ENCODE measurements at places on chromosomes 3 and 15.

DNA sequence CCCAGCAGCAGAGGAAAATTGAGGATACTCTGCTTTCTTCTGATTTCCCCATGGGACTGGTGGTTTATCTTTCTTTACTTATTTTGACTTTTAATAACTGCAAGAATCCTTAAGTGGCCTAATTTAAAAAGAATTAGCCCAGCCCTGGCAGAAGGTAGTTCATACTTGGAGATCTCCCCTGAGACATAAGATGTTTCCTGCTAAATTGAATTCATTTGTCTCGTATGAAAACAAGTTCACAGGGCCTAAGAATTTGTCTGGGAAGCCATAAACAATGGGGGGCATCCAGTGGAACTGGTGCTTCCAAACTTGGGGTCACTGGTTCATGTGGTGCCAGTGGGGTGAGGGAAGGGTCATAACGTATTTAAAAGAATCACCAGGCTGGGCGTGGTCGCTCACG is 283.1 kb upstream of the RASGRP1 start:
- no peak for DNase-seq

GRCh38 chr3:192745150-192745549 is 17.8 kb upstream of the FGF12 start:
- no peak for DNase-seq

GRCh38 chr15:67955252-67955651 is 98.9 kb upstream of the PIAS1 start:
- peak; percentile 62 for DNase-seq

DNA sequence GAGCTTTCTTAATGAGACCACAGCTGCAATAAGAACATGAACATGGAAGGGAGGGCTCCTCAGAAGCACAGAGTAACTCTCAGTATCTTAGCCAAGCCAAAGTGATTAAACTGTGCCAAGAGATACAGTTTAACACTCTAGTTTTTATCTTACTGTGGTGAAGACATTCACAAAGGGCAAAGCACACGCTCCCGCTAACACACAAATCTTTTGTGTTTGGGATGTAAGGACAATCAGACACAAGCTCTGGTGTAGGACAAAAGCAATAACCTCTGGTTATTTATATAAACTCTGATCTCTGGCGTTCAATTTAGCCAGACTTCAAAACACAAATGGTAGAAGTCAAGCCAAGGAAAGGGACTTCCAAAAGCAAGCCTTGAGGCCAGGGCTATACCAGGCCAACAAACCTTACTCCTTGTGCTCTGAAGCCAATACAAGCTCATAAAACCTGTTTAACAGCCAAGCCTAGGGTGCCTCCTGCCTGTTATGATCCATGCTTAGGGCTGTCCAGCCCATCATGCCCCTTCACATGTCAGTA is 27.8 kb downstream of the DPH3 start:
- DNase-seq: no peak

- no peak for DNase-seq
Measured at GRCh38 chr3:45499529-45499928, 95.0 kb upstream of the LIMD1 start.

GRCh38 chr15:40549894-40550293 is 14.9 kb downstream of the CCDC32 start:
- DNase-seq: no peak

DNA sequence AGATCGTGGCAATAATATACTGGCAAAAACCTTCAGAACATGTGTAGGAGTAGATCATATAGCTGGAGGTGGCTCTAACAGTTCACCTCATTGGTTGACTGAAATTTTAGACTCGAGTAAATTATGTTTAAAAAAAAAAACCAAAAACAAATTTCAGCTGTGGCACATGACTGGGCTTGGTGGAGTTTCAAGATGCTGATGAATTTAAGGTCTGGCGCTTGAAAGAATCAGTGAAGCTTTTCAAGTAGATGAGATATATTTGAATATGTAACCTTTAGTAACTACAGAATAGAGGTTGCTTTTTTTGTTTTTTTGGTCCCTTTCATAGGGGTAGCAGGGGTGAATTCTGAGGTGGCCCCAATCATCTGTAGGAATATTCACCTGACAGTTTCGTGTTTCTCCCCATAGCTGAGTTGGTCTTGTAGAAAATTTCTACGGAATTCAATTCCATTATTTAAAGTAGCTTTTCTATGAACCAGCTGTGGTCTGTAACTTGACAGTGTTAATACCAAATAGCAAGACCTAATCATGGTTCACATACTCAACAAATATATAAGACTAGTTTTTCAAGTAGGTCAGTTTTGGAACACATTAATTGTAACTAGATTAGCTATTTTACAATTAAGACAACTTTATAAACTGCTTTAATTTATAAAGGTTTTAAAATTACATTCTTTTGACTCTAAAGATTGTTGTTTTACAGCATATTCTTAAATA is 65.6 kb downstream of the MAP4 start:
- DNase-seq: no peak

DNA sequence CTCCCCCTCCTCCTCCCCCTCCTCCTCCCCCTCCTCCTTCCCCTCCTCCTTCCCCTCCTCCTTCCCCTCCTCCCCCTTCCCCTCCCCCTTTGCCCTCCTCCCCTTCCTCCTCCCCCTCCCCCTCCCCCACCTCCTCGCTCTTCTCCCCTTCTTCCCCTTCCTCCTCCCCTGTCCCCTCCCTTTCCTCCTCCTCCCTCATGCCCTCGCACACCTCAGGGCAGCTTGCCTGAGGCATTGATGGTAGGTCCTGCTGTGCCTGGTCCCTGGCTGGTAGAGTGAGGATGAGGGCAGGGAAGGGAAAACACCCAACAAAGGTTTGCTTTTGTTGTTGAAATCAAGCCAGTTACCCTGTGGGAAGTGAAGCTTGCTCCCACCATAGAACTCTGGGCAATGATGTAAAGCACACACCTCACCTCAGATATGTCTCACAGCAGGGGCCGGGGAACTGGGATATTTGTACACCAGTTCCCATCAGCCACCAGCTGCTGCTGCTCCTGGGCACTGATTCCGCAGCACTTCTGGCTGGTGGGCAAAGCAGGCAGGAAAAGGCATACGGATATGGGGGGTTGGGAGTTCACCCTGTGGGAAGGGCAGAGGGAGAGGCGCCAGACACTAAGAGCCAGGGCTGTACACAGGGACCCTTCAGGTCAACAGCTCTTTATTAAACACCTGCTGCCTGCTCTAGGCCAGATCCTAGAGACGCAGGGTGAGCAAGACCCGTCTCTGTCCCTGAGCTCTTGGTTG is 13.8 kb downstream of the ISG20 start:
- DNase-seq: peak; percentile 21

DNA sequence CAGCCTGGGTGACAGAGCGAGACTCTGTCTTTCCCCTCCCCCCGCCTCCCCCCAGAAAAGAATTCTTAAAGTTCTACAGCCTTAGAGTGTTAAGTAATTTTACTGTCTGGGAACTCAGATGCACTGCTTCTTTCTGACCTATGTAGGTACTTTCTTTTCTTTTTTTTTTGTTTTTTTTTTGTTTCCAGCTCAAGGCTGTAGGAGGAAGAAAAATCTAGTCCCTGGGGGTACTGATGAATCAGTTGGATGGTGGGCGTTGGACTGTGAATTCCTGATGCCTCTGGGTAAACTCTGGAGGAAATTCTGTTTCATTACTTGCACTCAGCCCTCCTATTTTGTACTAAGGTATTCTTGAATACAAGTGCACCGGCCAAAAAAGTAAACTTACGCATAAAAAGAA is 10.8 kb downstream of the GHRL start:
- no peak for DNase-seq

GRCh38 chr3:55660642-55661041 is 173.5 kb upstream of the WNT5A start:
- DNase-seq: no peak

DNA sequence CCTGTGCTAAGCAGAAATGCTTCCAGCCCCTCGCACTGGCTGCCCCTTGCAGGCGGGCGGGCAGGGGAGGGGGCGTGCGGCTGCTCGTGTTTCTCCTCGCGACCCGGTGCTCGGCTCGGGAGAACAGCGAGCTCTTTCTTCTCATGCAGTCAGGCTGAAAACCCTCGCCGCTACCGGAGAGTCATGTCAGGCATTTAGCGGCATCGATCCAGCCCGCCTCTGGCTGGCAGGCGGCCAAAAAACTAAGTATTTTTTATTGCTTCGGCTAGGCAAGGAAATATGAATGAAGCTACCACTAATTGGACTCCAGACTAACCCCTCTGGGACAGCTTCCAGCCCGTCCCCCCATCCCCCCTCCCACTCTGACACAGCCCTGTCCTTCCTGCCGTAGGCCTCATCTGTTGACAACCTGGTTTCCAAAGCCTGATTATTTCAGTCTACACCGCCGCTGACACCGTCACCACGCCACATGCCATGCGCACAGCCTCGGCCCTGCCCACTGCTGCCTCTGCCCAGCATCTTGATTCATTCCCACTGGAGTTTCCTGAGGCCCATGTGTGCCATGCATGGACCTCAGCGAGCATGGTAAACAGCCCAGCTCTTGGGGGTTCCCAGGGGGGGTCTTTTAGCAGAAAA is 35.3 kb downstream of the TLE3 start:
- no peak for DNase-seq

- peak; percentile 80 for DNase-seq
Measured at GRCh38 chr15:31585240-31585639, 258.6 kb downstream of the KLF13 start.

DNA sequence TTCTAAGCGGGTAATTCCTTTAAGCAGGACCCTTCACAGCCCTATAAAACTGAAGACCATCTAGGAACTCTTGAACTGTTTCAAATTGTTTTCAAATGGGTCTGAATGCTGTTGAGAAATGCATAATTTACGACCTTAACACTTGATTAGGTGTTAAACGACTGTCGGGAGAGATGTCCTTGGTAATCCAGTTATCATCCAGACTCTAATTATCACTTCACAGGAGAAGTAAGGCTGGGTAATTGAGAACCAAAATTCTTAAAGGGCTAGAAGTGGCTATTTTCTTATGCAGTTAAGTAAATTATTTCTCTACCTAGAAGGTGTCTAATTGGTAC is 276.7 kb upstream of the TBC1D5 start:
- no peak for DNase-seq

GRCh38 chr3:39383881-39384664 is 903 bp downstream of the SLC25A38 start:
- DNase-seq: peak; percentile 98

GRCh38 chr3:134378384-134378783 is 4.1 kb upstream of the AMOTL2 start:
- DNase-seq: no peak

DNA sequence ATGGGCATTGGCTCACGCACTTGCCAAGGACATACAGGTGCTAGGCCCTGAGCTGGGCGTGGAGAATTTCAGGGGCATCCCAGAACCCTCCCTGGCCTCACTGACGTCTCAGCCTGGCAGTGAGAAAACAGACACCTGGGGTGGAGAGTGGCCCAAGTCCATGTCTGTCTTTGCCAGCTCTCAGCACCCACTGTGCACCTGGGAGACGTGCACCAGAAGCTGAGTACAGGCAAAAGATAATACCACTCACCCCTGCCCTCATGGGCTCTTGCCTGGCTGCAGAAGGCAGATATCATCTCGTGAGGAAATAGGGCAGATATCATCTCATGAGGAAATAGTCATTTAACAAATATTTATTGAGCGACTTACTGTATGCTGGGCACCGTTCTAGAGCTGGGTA is 8.0 kb downstream of the LOXL1 start:
- DNase-seq: no peak

DNA sequence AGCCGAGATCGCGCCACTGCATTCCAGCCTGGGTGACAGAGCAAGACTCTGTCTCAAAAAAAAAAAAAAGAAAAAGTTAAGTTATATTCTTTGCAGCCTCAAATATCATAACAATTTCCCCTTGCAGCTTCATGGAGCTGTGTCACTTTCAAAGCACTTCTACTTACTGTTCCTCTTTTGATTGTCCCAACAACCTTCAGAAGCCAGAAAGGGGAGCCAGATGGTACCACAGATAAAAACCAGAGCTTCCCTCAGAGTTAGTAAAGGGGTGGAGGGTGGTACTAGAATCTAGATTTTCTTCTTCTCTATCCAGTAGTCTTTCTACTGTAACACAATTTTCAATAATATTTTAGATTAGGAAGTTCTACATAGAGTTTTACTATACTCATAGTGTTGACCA is 188.8 kb downstream of the TAFA4 start:
- DNase-seq: no peak

GRCh38 chr3:108404368-108404767 is 106.0 kb downstream of the MYH15 start:
- DNase-seq: no peak

DNA sequence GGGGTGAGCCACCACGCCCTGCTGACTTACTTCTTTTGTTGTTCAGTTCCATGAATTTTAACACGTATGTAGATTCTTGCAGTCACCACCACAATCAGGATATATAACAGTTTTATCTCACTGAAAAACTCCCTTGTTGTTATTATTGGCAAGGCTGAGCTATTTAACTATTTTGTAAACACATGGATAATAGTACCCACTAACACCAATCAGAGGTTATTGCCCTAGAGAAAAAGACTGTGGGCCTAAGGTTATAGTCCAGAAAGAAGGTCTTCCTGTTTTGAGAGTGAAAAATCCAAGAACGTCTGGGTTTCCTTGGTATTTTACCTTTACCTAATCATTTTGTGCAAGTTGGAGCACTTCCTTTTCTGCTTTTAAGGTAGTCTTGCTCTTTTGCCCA is 9.5 kb downstream of the ZWILCH start:
- no peak for DNase-seq

DNA sequence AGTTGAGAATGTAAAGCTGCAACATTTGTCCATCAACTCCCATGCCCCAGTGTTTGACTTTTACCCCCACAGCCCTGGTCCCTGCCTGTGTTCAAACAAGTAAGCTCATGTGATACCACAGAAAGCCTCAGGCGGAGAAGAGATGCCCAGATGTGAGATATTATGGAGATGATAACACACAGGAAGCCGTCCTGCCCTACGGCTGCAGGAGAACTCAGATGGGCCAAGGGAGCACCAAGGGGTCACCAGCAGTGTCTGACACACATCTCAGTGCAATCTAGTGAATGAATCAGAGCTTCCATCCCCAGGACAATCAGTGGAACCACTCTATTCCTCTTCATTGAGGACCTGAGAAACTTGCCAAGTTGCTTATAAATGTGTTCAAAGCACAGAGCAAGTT is 14.0 kb upstream of the SPINK8 start:
- no peak for DNase-seq

Data from esophagus muscularis mucosa (tissue), 4 donors.